ENCODE measurements at places on chromosomes 4 and X.

DNA sequence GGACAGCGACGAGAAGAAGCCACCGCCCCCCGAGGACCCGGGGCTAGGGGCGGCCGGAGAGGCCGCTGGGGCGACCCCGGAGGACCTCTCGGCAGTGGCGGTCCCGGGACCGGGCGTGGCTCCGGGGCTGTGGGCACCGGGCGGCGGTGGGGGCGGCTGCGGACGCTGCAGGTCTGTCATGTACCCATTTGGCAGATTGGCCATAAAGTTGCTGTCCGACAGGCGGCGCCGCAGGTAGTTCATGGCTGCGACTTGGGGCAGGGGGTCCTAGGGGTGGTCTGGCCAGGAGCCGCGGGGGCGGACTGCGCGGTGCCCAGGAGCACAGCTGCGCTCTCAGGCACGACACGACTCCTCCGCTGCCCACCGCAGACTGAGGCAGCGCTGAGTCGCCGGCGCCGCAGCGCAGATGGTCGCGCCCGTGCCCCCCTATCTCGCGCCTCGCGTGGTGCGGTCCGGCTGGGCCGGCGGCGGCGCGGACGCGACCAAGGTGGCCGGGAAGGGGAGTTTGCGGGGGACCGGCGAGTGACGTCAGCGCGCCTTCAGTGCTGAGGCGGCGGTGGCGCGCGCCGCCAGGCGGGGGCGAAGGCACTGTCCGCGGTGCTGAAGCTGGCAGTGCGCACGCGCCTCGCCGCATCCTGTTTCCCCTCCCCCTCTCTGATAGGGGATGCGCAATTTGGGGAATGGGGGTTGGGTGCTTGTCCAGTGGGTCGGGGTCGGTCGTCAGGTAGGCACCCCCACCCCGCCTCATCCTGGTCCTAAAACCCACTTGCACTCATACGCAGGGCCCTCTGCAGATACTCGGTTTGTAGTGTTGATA, at the start of gene SYN1:
Gene SYN1 (minus strand): TSS at position 372 of the 817 bp plus-strand sequence. CDS start 129 bp downstream, at position 243.
- peak; percentile 51 for DNase-seq

- peak; percentile 29 for DNase-seq
Observed at GRCh38 chr4:11585506-11585905, 156.8 kb upstream of the HS3ST1 start.

- no peak for DNase-seq
Observed at GRCh38 chr4:98466868-98467599, 191.4 kb downstream of the TSPAN5 start.

DNA sequence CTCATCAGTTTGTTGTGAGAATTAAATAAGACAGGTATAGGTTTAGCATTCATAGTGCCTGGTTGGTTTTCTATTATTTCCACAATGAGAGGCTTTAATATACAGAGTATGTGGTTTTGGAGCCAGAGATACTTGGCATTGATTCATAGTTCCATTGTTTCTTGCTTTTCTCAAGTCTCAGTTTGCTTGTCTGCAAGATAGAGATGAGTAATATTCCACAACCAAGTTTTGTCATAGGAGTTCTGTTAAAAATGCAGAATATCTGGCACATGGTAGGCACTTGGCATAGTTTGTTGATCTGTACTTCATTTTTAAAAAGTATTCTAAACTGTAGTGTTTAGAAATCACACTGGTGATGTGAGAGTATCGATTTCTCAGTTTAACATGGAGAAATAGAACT, 37.5 kb upstream of the EDA2R start:
- no peak for DNase-seq

DNA sequence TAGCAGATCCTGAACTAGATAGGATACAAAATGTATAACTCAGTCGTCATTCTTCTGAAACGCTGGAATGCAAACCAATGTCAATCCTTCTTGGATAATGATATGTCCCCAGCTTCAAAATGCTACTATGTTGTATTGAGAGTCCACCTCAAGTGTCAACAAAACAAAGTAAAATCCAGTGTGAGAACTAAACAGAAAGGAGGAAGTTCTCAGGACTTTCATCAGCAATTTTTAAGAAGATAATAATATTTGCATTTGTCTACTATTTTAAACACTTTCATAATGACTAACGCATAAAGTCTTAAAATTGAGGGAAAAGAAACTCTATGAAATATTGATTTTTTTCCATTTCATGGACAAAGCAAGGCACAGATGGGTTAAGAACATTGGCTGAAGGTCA, 36.3 kb downstream of the SOD3 start:
- no peak for DNase-seq

- DNase-seq = no peak
Observed at GRCh38 chrX:44997888-44998287, 124.9 kb downstream of the KDM6A start.

- no peak for DNase-seq
Observed at GRCh38 chr4:86531440-86531839, 62.7 kb upstream of the PTPN13 start.

GRCh38 chrX:45824471-45824870, 623.8 kb upstream of the DIPK2B start:
- no peak for DNase-seq

GRCh38 chr4:139550724-139551429, 5.1 kb downstream of the SETD7 start:
- no peak for DNase-seq

DNA sequence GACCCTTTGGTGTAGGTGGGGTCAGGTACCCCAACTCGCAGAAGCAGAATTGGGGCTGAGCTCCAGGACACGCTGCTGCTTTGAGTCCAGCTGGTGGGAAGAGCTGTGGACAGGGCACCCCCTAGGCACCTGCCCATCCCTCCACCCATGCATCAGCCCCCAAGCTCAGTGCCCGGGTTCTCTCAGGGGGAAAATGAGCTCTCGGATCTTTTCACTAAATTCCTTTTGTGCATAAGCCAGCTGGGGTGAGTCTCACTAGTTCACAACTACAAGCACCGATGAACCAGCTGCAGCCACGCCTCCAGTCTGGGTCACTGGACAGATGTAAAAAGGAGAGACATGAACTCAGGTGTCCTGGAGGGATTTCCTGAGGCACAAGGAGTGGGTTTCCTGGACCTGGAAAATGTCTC, 286.8 kb downstream of the CRLF2 start:
- no peak for DNase-seq

GRCh38 chr4:186037692-186038658, 31.0 kb upstream of the TLR3 start:
- DNase-seq = no peak

- DNase-seq = no peak
Observed at GRCh38 chrX:20374900-20375438, 108.3 kb upstream of the RPS6KA3 start.

GRCh38 chr4:89469930-89470375, 162.4 kb upstream of the GPRIN3 start:
- no peak for DNase-seq

- DNase-seq = no peak
Observed at GRCh38 chr4:108303488-108304177, 134.9 kb upstream of the LEF1 start.

GRCh38 chr4:6779667-6780565, 2.6 kb upstream of the KIAA0232 start:
- DNase-seq = no peak

GRCh38 chr4:23323436-23323835, 566.4 kb downstream of the PPARGC1A start:
- DNase-seq = no peak

- no peak for DNase-seq
Observed at GRCh38 chr4:75904076-75904475, 1.8 kb upstream of the PPEF2 start.

DNA sequence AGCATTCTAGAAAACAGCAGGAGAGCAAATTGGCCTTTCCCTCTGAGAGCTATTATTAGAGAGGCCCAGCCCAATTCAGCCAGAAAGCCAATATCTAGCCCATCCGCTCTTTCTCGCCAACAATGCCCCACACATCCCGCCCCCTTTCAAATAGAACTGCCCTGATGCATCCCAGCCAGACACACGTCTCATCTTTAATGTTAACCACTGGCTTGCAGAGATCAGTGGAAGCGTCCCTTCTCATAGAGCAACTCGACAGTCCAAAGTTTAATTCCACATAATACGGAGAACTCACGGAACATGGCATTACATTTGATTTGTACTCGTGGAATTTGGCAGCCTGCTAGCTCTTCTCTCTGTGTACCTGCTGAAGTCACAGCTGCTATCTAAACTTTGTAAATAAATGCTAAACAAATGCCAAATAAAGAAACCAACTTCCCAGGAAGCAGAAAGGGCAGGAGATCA, 304.4 kb downstream of the DHX15 start:
- DNase-seq = no peak

DNA sequence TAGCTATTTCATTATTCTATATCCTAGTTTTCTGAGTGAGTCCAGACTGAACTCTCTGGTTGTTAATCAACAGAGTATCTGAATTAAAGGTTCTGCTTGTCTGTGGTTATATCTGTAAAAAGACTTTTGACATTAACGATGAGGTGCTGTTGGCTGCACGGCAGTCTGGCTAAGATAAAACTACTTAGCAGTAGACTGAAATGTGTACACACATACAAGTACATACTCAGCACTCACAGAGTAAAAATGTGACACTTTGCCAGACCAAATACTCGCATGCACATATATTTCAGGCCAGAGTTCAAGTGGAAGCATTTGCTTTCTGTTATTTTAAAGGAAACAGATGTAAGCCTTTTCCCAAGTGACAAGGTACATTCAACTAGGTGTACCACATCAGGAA, 80.5 kb downstream of the PRDM5 start:
- DNase-seq = no peak

GRCh38 chrX:11664211-11665167, 1.2 kb downstream of the ARHGAP6 start:
- DNase-seq = no peak

DNA sequence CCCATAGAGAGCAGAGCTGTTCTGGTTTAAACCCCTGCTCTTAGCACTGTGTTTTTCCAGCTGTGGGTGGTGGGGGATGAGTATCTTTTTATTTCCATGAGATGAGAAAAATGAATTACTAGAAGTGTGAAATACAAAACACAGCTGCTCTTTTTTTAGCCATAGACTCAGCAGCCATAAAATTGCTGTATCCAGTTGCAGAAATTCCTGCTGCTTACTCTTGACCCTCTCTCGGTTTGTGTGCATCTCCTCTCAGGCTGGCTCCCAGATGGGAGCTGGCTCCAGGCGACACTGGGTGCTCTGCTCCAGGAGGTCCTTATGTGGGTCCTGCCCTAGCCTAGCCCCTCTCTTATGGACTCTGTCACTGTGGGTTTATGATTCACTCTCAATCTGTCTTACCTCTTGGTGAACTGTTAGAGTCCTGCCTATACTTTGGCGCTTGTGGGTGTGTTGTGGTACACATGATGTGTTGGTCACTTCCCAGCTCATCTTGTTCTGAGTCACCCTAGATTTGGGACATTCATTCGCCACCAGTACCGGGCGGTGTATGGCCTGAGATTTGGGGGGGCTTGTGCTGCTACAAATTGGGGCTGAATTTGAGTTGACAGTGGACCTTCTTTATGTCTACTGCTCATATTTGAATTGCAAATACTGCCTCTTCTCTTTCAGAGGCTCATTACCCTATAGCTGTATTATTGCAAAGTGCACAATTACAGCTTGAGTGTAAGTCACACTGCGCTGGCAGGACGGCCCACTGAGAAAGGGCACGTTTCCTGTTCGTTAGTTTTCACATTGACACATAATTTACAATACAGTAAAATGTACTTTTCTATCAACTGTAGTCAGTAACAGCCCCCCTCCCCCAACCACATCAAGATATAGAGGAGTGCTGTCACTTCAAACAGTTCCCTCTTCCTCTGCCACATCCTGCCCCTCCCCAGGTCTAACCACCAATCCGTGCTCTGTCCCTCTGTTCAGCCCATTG, 46.9 kb upstream of the MSANTD1 start:
- no peak for DNase-seq

DNA sequence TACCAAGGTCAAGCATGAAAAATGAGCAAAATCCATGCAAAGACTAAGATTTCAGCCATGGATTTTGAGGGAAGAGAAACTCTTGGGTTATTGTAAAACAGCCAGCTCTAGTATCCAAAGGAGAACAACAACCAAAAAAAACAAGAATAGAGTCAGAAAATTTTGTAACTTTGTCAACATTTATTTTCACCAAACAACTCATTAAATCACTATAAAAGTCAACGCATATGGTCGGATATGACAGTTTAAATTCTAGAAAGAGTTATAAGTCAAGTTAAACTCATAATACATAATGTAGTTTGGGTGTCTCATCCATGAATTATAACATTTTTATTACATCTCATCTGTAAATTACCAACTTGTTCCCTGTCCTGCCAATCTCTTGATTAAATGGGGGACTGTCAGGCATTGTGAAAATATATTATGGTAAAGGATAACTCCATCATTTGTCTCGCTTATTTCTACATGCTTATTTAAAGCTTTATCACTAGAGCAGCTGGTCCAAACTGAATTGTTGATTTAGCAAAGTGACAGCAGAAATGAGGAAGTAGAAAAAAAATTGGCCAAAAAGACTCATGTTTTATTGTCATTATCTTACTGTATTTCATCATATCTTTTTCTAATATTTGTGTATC, 224.8 kb upstream of the NOCT start:
- DNase-seq = no peak

- peak; percentile 21 for DNase-seq
Observed at GRCh38 chr4:41887821-41888686, 47.2 kb upstream of the TMEM33 start.

- no peak for DNase-seq
Observed at GRCh38 chrX:45801554-45801953, 600.9 kb upstream of the DIPK2B start.

GRCh38 chrX:3678328-3678727, 35.1 kb downstream of the PRKX start:
- no peak for DNase-seq

DNA sequence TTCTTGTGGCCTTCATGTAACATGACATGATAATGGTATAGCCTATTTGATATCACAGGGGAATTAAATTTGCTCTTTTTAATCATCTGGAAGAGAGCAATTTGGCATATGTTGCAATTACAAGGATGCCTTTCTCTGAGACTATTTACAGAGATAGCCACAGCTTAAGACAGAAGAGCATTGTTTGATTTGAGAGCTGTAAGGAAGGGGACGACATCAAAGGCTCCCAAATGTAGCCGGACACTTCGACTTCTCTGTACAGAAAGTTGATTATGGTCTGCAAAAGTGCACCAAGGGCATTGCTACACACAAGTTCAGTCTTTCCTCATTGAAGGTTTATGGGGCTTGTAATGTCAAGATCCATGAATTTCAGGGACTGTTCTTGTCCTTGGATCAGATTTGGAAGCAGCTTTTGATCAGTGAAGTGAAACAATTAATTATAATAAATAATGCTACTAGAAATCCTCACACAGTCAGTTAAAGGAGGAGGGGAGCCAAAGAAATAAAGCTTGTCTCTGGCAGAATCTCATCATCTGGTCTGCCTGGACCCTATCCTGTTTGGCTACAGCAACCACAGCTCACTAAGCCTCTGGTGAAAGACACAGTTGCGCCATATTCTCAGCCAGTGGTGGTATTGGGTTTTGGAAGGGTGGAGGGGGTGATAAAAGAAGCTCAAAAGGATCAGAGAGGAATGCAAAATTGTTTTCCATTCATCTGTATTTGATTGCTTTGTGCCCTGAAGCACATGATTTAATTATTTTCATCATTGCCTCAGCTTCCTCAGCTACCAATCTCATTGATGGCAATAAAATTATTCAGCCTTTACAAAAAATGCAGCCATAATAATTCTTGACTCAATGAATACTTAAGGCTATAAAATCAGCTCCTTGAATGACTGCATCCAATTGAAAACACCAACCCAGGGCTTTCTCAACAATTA, 654.3 kb upstream of the LCORL start:
- no peak for DNase-seq
